Activated CD4-positive, alpha-beta T cell treated with anti-CD3 and anti-CD28 coated beads for 24 hours (primary cell): ENCODE measurements at places on chromosomes 12 and 14.

- DNase-seq, result no peak
These were observed 29.9 kb upstream of the TC2N start for GRCh38 chr14:91897106-91897701.

- no peak for DNase-seq
These were observed 12.0 kb upstream of the GALNT6 start for GRCh38 chr12:51403159-51403558.

DNA sequence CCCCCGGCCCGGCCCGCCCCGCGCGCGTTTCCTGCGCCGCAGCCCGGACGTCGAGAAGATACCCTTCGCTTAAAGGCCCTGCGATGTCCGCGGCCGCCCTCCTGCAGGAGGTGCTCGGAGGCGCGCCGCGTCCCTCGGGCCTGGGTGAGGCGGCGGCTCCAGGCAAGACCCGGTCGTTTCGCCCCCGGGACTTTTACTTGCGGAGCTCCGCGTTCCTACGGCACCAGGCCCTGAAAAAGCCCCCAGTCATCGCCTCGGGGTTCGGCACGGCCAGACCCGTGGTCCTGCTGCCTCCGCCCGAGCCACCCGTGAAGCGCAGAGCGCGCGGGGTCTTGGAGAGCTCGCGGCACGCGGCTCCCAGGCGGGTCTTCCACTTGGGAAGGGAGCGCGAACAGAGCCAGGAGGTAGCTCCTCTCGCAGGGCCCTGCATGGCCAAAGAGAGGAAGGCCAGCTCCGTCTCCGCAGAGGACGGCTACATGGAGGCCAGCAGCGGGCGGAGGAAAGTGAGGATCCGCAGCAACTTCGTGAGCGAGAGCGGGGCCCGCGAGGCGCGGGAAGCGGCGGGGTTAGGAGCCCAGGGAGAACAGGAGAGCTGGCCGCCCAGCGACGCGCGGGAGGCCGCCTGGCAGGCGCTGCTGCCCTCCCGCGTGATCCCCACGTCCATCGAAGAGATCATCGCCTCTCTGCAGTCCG, 26.9 kb downstream of the TTC6 start:
- no peak for DNase-seq

DNA sequence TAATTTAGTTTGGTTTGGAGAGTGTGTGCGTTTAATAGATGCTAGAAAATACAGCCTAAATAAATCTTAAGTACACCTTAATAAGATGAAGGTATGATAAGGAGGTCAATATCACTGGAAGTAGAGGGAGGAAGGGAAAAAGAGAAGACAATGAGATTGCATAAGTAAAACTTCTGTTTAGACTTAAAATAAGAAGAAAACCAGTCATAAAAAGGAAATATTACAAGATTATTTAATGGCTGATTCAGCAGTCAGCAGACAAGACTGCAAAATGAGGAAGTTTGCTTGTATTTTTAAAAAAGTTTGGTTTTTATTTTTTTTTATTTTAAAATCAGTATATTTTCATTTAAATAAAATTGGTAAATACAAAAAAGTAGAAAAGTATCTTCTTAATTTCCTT, 3.2 kb downstream of the SLC38A6 start:
- no peak for DNase-seq

GRCh38 chr12:52380271-52380694, 5.2 kb downstream of the KRT84 start:
- DNase-seq, result no peak

- peak; percentile 20 for DNase-seq
These were observed at the start of gene PTGDR for GRCh38 chr14:52267501-52268278. Gene PTGDR, plus strand, starts transcription at chr14:52267698. Its CDS starts 117 bp downstream, at chr14:52267815.

DNA sequence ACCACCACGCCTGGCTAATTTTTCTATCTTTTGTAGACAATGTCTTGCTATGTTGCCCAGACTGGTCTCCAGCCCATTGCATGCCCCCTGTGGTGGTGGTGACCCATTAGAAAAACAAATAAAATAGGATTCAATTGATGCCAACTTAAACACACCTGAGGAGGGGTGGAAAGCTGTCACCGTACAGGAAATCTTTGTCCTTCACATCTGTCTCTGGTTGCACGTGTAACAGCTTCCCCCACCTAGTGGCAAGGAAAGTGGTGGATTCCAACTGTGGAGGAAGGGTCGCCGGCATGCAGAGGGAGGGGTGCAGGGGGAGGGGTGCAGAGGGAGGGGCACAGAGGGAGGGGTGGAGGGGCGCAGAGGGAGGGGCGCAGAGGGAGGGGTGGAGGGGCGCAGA, 26.1 kb upstream of the GPR68 start:
- DNase-seq, result no peak

- no peak for DNase-seq
These were observed 57.6 kb upstream of the CORO1C start for GRCh38 chr12:108788911-108789310.

DNA sequence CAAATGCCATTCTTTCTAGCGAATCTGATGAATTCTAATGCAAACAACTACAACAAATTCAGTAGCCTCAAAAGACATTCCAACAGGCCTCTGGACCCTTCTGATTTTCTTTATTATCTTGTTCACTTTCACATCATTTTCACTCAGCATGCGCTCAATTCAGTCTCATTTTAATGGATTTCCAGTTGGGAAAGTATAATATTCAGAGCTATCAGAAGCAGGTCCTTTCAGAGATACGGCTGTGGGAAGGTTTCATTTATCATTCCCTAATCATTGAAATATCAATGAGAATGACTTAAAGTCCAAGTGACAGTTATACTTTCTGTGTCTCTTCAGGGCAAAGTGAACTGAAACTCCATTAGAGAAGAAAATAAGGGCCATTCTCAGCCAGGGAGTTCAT, 1083.7 kb upstream of the FLRT2 start:
- DNase-seq, result no peak

- DNase-seq, result no peak
These were observed 215.6 kb upstream of the ATP2B1 start for GRCh38 chr12:89924191-89924590.
